Stimulated activated CD8-positive, alpha-beta memory T cell treated with anti-CD3 and anti-CD28 coated beads, Interleukin-12 subunit alpha, Interleukin-12 subunit beta, amount 100 ng/mL, for 1 hour (primary cell): ENCODE measurements at places on chromosomes 5 and 9.

- no peak for DNase-seq
Measured at GRCh38 chr5:69035665-69036064, 58.1 kb upstream of the SLC30A5 start.

GRCh38 chr5:103915081-103915480 is 352.5 kb upstream of the NUDT12 start:
- DNase-seq: no peak

DNA sequence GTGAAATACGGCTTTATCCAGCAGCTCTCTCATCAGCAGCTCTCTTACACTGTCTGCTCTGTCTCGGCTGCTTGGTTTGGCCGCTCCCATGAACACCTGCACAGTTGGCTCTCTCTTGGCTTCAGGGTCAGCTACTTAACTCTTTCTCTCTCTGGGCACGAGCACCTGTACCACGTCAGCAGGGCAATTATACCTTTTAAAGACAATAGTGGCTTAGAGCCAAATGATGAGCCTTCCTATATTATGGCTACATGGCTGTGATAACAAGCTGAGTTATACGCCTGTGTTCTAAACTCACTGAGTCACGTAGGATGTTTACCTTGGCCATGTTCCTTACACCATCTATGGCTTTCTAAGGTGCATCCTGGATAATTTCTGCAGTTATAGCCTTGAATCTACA is 69.2 kb upstream of the CTNND2 start:
- DNase-seq: no peak

DNA sequence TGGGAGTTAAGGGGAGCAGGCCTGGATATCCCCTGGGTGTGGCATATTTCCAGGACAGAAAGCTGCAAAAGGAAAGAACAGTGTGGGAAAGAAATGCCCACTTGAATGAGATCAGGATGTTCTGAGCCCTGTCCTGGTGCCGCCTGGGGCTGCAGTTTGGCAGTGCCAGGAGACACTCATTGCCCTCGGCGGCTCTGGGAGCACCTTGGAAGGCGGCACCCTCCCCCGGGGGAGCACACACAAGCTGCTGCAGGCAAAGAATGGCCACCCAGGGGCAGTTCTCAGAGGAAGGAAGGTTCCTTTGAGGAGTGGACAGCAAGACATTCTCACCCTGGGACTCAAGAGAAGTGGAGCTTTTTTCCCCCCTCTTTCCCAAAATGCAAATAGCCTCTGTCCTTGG is 305.3 kb downstream of the NTRK2 start:
- DNase-seq: no peak

GRCh38 chr9:136091582-136092352 is 3.3 kb downstream of the NACC2 start:
- DNase-seq: no peak

- no peak for DNase-seq
Measured at GRCh38 chr5:61401726-61402125, 69.7 kb downstream of the ZSWIM6 start.

- DNase-seq: no peak
Measured at GRCh38 chr9:94631599-94631998, 7.7 kb downstream of the FBP1 start.

DNA sequence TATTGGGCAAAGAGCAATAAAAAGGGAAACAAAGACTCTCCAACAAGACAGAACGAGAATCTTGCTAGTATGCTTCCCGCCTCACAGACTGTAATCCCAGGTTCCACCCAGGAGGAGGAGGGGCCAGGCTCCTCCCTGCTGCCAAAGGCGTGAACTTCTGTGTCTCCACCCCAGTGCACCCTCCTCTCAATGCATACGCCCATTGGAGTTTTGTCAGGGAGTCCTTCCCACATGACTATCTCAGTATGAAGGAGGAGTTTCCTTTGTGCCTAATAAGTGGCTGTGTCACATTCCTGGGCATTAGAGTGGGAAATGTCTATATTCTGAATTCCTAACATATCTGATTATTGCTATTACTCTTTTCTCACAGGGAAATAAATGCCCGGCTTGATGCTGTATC is 106.4 kb upstream of the DHFR start:
- no peak for DNase-seq

DNA sequence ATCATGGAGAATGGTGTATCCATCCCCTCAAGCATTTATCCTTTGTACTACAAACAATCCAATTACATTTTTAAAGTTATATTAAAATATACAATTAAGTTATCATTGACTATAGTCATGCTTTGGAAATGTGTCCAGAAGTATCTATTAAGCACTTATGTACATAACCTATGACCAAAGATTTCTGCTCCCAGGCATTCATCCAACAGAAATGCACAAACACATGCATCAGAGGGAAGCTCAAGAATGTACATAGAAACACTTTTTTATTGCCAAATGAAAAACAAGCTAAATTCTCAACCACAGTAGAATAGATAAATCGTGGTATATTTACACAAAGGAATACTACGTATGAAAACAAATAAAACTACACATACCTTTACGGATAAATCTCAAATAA is 700.5 kb upstream of the ZNF608 start:
- DNase-seq: no peak

DNA sequence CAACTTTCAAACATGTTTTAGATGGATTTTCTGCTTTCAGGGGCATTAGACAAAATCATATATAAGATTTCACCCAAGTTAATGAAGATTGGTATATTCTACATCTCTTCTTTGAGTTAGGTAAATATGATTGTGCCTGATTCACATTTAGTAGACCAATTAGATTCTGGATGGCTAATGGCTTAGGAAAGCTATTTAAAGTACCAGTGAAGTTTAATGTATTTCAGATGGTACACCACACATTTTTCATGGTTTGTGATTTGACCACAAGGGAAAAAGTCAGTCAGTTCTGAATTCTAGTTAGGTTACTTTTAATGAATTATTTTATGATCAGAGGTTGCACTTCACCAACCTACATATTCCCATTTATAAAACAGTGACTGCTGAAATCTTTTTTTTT is 409.7 kb downstream of the ADGRV1 start:
- DNase-seq: no peak

- DNase-seq: no peak
Measured at GRCh38 chr5:94375801-94376200, 242.6 kb downstream of the KIAA0825 start.

DNA sequence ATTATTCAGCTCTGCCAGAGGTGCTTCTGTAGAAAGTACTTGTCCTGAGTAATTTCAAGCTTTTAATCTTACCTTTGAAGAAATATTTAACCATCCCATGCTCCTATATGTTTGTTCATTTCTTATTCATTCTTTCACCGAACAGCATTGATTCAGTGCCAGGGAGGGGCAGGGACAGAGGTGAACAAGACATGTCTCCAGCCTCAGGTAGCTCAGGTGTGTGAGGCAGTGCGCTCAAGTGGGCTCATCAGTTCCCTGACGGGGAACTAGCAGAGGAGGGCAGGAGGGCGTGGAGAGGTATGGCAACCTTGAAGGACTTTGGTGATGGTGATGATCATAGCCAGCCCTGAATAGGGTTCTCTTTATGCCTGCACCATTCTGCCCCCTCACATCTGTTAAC is 25.9 kb downstream of the ERGIC1 start:
- DNase-seq: no peak

- DNase-seq: no peak
Measured at GRCh38 chr5:173535166-173535975, 81.1 kb downstream of the BOD1 start.

GRCh38 chr5:38576961-38577684 is 20.7 kb upstream of the LIFR start:
- no peak for DNase-seq

DNA sequence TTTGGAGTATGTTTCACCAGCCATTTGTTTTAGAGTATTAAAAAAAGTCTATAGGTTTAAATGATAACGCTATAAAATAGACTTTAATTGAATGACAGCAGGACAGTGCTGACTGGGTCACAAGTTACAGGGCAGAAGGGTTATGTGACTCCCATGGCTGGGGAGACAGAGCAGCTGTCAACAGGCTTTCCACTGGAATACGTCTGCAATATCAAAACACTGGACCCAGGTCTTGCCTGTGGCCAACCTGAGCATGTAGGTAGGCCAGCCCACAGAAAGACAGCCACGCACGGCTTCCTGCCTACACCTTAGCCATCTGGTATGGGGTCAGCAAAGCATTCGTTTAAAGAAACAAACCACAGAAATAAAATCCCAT is 80.7 kb downstream of the OTULIN start:
- no peak for DNase-seq

DNA sequence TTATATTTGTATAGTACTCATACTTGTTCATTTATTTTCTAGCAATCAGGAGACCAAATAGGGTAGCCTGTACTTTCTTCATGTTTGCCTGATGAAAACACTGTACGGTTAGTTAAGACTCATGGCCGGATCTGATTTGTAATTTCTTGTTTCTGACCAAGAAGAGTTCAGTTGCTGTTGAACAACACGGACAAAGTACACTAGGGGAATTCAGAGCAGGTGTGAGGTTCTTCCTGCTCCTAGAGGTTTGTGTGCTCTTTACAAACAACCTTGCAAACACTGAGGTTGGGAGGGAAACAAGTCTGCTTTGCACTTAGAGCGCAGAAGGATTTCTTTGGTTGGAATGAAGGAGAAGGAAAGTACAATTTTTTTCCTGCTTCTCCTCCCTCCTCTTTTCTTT is 69.7 kb downstream of the TRIO start:
- DNase-seq: no peak

GRCh38 chr9:21744841-21745240 is 57.6 kb upstream of the MTAP start:
- no peak for DNase-seq

DNA sequence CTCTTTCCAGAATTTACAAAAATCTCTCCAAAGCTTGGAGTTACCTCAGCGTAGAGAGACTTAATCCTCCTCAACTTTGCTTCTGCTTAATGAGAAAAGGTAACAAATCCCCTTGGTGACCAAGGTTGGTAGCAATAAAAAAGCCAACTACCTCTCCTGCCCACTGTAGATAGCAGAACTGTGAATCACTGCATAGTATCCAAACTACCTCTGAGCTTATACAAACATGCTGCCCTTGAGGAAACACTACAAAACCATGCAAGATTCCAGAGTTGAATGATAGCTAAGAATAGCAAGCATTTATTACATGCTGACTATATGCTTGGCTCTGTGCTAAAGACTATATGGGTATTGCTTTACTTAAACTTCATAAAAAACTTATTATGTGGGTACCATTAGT is 2.8 kb upstream of the ADAMTS12 start:
- no peak for DNase-seq

DNA sequence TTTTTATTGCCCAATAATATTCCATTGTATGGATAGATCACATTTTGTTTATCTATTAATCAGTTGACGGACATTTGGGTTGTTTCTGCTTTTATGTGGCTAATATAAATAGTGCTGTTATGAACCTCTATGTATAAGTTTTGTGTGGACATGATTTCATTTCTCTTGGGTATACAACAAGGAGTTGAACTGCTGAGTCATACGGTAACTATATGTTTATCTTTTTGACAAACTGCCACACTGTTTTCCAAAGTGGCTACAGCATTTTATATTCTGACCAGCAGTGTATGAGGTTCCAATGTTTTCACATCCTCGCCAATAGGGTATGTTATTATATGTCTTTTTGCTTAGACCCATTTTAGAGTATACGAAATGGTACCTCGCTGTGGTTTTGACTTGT is 264.3 kb downstream of the RFX3 start:
- DNase-seq: no peak

DNA sequence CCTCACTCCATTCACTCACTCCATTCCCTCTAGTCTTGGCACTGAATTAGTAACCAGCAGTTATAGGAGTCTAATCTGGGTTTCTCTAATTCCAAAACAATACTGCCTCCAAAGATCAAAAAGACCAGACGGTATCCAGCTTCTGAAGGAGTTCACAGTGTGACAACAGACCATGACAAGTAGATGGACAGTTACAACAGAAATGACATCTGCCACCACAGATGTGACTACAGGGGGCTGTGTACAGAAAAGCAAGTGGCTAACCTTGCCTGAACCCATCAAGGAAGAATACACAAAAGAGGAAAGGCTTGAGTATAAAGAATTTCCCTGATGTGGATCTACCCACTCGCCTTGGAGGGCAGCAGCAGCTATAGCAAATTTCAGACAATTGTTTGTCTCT is 112.4 kb downstream of the ACTL7B start:
- no peak for DNase-seq

DNA sequence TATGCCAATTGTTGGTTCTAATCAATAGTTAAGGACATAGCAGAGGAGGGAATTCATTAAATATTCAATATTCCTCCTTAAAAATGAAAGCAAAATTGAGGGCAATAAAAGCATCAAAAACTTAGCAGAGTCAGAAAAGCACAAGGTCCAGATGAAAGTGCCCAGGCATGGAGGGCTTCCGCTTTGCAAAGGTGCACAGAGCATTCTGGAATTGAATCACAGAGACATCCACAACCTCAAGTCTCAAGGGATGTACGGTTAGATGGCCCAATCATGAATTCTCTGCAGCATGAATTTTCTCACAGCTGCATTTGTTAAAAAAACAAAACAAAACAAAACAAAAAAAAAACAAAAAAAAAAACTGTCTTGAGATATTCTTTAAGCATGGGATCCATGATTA is 253.7 kb downstream of the SPOCK1 start:
- no peak for DNase-seq

- no peak for DNase-seq
Measured at GRCh38 chr9:134058716-134059115, 9.1 kb downstream of the BRD3 start.

- DNase-seq: no peak
Measured at GRCh38 chr9:111074395-111074794, 36.1 kb upstream of the LPAR1 start.

DNA sequence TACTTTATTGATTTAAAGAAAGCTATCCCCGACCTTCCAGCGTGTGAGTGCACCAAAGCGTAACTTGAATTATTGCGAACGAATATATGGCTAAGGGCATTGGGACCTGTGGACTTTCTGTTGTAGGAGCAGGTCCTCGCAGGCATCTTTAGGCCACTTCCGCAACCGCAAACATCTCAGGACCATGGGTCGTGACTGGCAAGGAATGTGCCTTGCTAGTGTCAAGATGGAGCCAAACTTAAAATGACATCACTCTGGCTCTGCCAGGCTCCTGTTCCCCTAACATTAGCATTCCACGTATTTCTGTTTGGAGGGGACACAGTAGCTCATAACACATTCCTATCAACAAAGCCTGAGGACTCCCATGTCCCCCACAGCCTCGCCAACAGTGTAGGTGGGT is 44.1 kb upstream of the OLFM1 start:
- DNase-seq: no peak

DNA sequence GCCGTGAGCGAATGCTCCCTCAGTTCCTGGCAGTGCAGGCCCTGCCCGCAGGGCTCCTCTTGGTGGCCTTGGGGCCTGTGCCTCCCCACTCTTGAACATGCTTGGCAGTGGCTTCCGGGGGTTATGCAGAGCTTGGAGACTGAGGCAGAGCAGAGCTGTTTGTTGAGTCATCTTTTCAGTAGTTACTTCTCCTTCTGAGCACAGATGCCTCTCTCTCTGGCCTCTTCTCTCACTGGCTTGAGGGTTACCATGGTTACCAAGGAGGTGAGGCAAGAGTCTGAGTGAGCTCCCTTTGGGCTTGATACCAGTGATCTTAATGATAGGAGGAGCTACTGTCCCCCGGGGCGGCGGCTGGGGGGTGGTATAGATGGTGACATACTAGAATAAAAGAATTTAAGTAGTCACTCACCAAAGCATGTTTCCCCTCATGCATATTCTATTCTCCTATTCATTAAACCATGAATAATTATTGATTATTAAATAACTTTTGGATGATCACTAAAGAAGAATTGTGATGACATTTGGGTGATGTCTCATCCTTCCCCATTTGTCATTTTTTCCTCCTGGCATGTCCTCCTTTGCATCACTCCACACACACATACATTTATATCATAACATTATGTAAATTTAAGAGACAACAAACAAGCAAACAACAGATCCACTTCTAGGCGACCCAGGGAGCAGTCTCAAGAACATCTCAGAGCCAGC is 111.1 kb downstream of the ARHGAP26 start:
- no peak for DNase-seq

- no peak for DNase-seq
Measured at GRCh38 chr9:134959971-134960310, 42.2 kb upstream of the FCN1 start.
